ENCODE measurements at places on chromosomes 5 and 9.

GRCh38 chr5:167709625-167710024, 581.8 kb upstream of the WWC1 start:
- no peak for DNase-seq

DNA sequence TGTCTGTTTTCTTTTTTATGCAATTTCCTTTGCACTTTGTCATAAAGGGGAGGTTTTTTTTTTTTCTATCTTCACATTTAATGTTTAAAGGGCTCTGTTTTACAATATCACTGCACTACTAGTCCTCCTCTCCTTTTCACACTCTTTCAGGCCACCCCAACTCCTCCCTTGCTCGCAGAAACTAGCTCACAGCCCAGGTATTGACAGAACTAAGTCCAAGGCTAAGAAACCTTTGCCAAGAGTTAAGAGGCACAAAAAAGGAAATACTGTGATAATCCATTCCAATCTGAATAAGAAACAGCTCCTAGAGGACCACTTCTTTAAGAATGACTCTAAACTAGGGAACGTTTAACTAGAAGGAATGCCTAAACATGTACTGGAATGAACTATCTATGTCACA, 1.1 kb upstream of the FGF10 start:
- no peak for DNase-seq

DNA sequence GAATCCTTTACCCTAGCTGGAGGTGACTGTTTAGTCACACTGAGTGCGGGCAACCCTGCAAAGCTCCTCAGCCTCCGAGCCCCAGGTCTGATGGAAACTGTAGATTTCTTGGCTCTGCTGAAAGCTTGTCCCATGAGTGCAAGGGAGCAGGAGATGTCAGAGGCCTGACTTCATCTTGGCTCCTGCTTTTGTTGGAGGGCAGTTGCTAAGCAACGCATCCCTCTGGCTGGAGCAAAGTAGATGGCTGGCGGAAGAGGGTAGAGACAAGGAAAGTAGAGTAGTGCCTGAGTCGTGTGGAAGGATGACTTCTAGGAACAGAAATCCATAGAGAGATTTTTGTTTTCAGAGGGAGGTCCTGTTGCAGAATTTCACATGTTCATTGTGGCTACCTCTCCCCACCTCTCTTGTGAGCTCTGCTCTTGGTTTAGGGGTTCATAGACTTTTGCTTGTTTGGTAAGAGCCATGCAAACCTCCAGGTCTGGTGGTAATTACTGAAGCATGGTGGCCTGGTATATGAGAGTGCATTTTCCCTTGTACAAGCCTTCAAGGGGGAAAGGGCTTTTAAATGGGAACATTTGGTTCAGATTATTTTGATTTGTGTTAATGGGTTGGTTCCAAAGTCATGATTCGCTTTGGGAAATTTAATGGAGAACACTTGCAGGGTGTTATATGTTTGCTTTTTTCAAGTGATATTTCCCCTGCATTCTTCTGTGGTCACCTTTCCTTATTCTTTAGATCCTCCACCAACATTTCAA, 71.5 kb downstream of the ARHGAP26 start:
- DNase-seq = no peak

- no peak for DNase-seq
These were observed 32.2 kb downstream of the PCDH1 start for GRCh38 chr5:141846031-141846430.

Measured in T-helper 2 cell (primary cell).